Cerebellum (tissue), 4 donors: ENCODE measurements at places on chromosomes 6 and 20. TPM values are rescaled to one million over a fixed set of nuclear protein-coding genes. Genes with fewer than 3 reads are reported as not detected.

DNA sequence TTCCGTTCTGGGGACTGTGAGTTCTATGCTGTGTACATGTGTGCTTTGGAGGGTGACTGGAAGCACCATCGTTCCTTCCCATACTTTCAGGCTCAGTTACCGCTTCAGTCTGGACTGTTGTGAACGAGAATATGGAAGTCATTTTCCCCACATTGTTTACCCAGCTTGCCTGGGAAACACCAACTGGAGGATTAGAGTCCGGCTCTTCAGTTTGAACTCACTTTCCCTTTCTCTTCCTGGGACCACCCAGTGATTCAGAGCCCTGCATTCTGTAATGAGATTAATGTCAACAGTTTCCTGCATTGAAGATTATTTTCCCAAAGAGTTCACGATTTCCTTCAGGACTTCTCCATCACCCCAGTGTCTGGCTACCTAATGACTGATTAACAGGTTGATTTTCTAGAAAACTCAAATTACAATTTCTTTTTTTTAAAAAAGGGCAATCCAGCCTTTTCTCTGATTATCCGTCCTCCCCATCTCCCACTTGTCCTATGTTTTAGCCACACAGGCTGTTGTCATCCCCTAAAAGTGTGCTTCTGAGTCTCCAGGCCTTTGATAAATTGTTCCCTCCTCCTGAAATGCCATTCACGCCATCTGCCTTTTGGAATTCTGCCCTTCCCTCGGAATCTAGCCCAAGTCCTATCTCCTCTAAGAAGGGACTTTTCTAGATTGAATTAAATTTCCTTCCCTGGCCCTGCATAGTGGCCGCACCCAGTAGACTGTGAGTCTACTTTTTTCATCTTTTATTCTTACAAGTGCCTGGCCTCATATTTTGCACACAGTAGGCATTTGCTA, 3.3 kb upstream of the TAGAP start:
- no peak for DNase-seq

DNA sequence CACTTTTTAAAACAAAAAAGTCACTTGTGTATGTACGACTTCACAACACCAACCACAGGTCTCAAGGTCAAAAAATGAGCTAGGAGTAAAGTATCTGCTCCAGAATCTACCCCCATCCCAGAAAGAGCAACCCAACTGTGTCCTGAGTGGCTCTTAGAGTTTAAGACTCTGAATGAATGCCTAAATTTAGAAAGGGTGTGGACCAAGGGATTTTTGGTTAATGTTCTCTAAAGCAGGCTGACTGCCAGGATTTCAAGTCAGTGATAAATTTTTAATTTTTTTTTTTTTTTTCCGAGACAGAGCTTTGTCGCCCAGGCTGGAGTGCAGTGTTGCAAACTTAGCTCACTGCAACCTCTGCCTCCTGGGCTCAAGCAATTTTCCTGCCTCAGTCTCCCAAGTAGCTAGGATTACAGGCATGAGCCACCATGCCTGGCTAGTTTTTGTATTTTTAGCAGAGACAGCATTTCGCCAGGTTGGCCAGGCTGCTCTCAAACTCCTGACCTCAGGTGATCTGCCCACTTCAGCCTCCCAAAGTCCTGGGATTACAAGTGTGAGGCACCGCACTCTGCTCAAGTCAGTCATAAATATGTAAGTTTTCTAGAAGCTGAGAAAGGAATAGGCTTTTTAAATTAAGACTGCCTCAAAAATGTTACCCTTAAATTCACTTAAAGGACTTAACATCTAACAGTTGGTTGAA, 20.2 kb downstream of the STAU1 start:
- no peak for DNase-seq

- DNase-seq = no peak
Observed at GRCh38 chr6:101434601-101435000, 41.1 kb downstream of the GRIK2 start.

CST4 gene
- total RNA-seq = not detected

DNA sequence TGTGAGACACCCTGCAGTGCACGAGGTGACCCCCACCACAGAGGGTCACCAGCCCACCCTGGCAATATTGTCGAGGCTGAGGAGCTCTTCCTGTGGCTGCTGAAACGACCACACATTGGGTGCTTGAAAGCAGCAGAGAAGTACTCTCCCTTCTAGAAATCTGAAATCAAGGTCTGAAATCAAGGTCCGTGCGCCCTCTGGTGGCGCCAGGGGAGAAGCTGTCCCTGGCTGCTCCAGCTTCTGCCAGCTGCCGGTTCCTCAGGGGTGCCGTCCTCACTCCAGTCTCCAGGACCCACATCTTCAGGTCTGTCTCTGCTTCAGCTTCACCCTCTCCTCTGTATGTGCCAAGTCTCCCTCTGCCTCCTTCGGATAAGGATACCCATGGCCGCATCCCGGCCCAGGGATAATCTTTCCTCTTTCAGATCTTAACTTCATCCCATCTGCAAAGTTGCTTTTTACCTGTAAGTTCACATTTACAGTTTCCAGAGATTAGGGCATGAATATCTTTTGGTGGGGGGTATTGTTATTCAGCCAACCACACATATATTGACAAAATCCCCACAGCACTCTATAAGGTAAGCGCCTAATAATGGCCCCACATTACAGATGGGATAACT, 108.3 kb upstream of the PHACTR3 start:
- DNase-seq = peak; percentile 75

HTR1E gene
- total RNA-seq = 0.54 TPM

- DNase-seq = no peak
Observed at GRCh38 chr6:97097068-97098047, 172.8 kb downstream of the KLHL32 start.

DNA sequence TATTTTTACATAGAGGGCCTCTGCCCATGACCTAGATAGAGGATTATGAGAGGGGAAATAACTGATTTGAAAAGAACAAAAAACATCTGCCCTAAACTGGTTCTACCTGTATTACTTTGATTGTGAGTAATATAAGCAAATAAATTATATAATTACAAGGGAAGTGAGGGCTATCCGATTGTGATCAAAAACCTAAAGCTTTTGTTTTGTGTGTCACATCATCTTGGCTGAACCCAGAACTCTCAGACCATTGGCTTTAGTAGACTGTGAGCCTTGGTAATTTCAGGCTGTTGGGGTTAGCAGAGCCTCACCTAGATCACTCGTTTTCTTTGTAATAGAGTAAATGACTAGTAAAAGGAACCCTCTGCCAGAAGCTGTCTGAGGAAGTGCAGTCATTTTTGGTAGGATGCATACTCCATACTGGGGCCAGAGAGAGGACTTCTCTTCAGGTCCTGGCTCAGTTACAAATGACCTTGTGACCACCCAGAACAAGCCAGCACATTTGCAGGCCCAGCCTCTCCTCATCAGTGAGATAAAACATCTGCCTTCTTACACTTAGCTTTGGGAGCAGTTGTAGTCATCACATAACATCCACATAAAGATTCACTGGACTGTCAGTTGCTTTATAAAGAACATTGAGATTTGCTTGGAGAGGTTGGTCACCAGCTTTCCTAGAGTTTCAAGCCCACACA, 13.5 kb downstream of the STK35 start:
- DNase-seq = no peak

GRCh38 chr20:52305858-52306257, 114.3 kb upstream of the ZFP64 start:
- no peak for DNase-seq

- no peak for DNase-seq
Observed at GRCh38 chr6:51893366-51893765, 194.0 kb downstream of the PKHD1 start.

ADTRP gene
- total RNA-seq = not detected

- no peak for DNase-seq
Observed at GRCh38 chr6:157763129-157763903, 59.7 kb upstream of the SNX9 start.

DNA sequence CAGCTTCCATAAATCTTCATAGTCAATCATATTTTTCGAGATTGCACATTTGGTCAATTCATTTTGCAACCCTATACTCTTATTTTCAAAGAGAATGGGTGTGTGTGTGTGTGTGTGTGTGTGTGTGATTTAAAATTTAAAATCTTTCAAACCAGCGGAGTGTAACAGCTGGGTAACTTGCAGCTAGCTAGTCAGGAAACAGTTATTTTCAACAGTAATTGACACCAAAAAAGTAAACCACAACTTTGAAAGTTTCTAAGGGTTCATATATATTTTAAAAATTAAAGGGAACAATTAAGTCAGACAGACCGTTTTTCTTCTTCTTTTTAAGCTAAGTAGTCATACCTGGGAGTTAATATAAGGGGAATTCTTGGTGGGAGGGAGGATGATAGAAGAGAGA, 57.0 kb downstream of the PRR18 start:
- no peak for DNase-seq

DNA sequence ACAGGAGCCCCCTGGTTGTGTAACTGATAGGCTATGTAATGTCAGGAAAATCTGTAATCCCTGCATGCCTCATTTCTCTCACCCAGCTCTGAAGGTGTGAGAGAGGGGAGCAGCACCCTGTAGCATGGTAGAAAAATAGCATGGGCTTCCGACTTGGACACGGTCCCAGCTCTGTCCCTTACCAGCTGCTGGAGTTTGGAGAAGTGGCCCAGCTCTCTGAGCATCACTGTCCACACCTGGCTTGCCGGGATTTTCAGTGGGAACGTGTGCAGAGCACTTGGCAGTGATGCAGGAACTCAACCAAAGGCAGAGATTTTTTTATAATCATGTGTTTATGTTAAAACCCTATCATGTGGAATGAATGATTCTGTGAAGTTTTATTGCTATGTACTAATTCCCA, 34.6 kb downstream of the STK35 start:
- DNase-seq = no peak

PXT1 gene
- total RNA-seq = not detected
